ENCODE measurements at places on chromosomes 7 and 10. TPM values are rescaled to one million over a fixed set of nuclear protein-coding genes. Genes with fewer than 3 reads are reported as not detected.

DNA sequence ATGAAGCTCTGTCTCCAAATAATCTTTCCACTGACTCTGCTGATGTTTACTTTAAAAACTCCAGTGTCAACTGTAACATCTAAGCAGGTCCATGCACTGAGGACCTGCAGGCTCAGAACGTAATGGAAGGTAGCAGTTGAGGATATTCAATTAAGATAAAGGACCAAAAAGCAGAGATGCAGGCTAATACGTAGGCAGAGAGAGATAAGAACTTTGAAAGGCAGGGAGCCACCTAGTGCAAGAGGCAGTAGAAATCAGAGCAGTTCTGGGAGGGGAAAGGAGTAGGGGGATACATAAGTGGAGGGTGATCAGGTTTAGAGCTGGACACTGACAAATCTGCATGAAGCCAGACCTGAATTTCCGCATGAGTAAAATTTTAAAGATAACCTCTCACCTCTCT is 114.5 kb upstream of the POM121L12 start:
- DNase-seq: no peak

GRCh38 chr7:158400601-158401225 is 186.9 kb downstream of the PTPRN2 start:
- no peak for DNase-seq

DNA sequence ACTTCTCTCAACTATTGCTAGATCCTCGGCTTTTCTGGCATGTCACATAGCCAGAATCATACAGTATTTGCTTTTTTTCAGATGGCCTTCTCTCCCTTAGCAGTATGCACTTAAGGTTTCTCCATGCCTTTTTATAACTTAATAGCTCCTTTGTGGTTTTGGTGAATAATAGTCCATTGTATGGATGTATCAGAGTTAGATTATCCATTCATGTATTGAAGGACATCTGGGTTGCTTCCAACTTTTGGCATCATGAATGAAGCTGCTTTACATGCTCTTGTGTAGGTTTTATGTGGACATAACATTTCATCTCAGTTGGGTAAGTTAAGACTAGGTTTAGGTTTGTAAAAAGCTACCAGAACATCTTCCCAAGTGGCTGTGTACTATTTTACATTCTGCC is 4.6 kb downstream of the ATP5F1C start:
- DNase-seq: no peak

DNA sequence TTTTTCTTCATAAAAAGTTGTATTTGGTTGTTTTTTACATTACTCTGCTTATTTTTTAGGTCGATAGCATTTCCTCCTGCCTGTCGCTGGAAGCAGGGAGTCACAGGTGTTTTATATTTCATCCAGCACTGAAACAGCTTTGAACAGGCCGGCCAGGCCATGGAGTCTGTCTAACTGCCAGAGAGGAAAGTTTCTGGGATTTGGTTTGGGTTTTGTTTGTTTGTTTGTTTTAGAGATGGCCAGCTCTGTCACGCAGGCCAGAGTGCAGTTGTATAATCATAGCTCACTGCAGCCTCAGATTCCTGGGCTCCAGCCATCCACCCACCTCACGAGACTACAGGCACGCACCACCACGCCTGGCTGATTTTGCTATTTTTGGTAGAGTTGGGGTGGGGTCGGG is 23.4 kb downstream of the PROSER2 start:
- no peak for DNase-seq

HOXA7 gene
- total RNA-seq: 0.19 TPM

Data from pancreas (tissue), 10 donors.